T-helper 2 cell (primary cell): ENCODE measurements at places on chromosomes 13 and 19.

DNA sequence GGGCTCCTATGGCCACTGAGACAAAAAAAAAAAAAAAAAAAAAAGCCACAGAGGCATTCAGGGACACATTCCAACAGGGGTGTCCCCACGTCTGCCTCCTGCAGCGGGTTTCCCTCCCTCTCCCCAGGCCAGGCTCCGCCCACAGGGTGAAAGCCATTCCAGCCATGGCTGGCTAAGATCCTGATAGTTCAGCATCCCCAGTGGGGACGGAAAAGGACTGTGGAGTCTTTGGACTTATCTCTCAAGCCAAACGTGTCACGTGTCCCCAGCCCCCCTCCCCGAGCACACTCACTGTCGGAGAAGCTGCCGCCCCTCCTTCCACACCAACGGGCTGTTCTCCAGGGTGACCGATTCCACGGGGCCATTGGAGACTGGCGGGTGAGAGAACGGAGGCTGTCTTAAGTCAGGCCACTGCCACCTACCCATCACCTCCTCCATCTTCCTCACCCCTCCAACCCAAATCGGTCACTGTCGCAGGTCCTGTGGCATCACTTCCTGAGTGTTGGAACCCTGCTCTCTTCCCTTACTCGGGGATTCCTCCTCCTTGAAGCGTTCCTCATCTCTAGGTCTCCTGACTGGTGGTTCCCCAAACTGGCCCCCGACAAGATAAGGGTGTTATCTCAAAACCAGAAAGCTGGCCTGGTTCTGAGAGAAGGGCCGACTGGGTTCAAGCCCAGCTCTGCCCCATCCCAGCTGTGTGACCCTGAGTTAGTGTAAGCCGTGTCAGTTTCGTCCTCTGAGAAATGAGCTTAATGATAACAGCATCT lies 9.1 kb upstream of the FKRP start:
- DNase-seq: no peak

- DNase-seq: no peak
Measured at GRCh38 chr19:45352914-45353796, 12.6 kb downstream of the KLC3 start.

DNA sequence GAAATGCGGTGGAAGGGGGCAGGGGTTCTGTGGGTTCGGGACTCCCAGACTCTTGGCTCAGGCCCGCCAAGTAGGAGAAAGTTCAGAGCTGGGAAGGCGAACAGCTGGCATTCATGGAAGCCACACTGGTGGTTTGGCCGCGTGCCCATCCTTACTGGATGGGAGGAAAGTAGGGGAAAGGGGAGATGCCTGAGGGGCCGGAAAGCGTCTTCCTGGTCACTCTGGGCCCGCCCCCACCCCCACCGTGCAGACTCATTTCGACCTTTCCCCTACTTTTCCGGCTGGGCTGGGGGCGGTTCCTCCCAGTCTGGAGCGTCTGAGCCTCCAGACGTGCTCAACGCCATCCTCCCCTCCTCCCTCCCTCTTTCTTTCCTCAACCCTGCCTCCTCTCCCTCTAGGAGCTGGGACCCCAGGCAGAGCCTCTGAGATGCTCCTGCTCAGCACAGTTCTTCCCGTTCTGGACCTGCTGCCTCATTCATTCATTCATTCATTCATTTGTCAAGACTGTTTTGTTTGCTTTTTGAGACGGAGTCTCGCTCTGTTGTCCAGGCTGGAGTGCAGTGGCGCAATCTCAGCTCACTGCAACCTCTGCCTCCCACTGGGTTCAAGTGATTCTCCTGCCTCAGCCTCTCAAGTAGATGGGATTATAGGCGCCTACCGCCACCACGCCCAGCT lies 3.5 kb downstream of the ANGPTL4 start:
- DNase-seq: no peak

DNA sequence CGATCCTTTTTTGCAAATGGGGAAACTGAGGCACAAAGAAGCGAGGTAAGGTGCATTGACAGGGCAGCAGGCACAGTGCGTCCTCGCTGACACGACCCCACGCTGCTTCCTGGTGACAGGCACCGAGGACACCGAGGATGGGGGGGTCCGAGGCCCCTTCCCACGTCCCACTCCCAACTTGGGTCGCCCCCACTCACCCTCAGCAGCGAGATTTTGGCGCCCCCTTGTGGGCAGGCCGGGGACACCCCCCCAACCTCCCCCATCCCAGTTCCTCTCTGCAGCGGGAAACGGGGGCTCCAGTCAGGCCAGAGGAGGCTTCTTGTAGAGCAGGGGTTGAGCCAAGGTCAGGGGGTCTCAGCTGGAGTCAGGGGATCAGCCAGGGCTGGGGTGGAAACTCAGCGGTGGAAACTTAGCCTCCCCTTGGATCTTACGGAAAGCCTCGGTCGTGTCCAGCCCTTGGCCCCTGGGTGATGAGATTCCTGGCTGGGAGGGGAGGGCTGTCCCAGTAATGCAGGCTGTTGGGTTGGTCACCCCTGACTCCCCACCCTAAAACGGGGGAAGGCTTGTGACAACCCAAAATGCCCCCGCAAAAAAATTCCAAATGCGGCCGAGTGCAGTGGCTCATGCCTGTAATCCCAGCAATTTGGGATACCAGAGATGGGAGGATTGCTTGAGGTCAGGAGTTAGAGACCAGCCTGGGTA lies 8.2 kb downstream of the SMIM24 start:
- no peak for DNase-seq

- no peak for DNase-seq
Measured at GRCh38 chr13:34944751-34945150, 2.7 kb downstream of the NBEA start.

DNA sequence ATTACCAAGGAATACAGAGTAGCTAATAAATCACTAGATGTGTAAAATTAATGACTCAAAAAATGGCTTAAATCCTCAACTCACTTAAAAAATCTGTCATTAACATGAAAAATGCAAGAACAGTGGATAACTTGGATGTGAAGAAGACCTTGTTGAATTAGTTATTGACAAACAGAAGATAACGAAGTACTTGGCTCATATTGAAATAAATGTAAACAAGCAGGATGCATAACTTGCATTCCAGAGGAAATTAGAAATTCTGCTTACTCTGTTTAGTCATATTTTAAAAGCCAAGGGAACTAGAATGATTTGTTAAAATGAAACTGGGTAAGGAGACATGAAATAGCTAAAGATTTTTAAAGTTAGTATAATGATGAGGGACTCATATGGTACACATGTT lies 1812.2 kb downstream of the PCDH9 start:
- no peak for DNase-seq

- no peak for DNase-seq
Measured at GRCh38 chr19:16366433-16367260, 42.0 kb downstream of the KLF2 start.
